ENCODE measurements at places on chromosomes 1 and 21. TPM values are rescaled to one million over a fixed set of nuclear protein-coding genes. Genes with fewer than 3 reads are reported as not detected.

Gene FLG
- total RNA-seq, result not detected

Gene HTR6
- 0.13 TPM for total RNA-seq

Gene PTPRF
- 90.9 TPM for total RNA-seq

Gene FCGR2B
- not detected for total RNA-seq

Gene KLF18
- 0.04 TPM for total RNA-seq

Gene GJC2
- total RNA-seq, result 0.52 TPM

Gene SGIP1
- not detected for total RNA-seq

Gene S1PR1
- 0.08 TPM for total RNA-seq

Gene WLS
- 19.8 TPM for total RNA-seq

Gene GBP6
- total RNA-seq, result not detected

Gene GNG4
- 15.4 TPM for total RNA-seq

Gene CDC20
- 179 TPM for total RNA-seq

Gene MYOM3
- total RNA-seq, result 6.2 TPM

Gene CAPN8
- 1.00 TPM for total RNA-seq

Gene CACNA1S
- total RNA-seq, result not detected

Gene SMIM11
- total RNA-seq, result 18.0 TPM

Gene RPE65
- total RNA-seq, result not detected

Gene RCSD1
- total RNA-seq, result 0.08 TPM

Gene NBPF26
- total RNA-seq, result 8.8 TPM

Gene LRRN2
- 13.3 TPM for total RNA-seq

Gene CCDC17
- total RNA-seq, result 0.26 TPM

Gene CD1B
- total RNA-seq, result not detected

Gene RSRP1
- 18.4 TPM for total RNA-seq

Gene DENND2C
- total RNA-seq, result 0.40 TPM

Gene S100A12
- not detected for total RNA-seq

Gene RGS1
- not detected for total RNA-seq

Gene HLX
- total RNA-seq, result 5.0 TPM

Gene DNAJC16
- 4.5 TPM for total RNA-seq

Gene CORT
- total RNA-seq, result not detected

Gene TSPEAR
- not detected for total RNA-seq

Gene NR0B2
- 0.10 TPM for total RNA-seq

Gene KRTAP19-3
- not detected for total RNA-seq

Gene CLIC6
- total RNA-seq, result 0.08 TPM

Gene ILF2
- total RNA-seq, result 266 TPM

Gene NHLH1
- 0.40 TPM for total RNA-seq

Gene LCE1C
- total RNA-seq, result not detected

Gene FAM76A
- 6.3 TPM for total RNA-seq

Gene PTAFR
- total RNA-seq, result 0.11 TPM

Gene AGBL4
- not detected for total RNA-seq

Gene C1QA
- total RNA-seq, result not detected

Gene LYPD8
- total RNA-seq, result 0.11 TPM

Gene DNM3
- total RNA-seq, result 0.54 TPM

Measured in A549 treated with AZD2906 at 1 μM for 4 hours (cell line).